ENCODE measurements at places on chromosomes 16 and 17. TPM values are rescaled to one million over a fixed set of nuclear protein-coding genes. Genes with fewer than 3 reads are reported as not detected.

ZNF624 gene
- total RNA-seq, result 4.4 TPM

DLX3 gene
- total RNA-seq, result not detected

PHF23 gene
- 39.7 TPM for total RNA-seq

SPATA33 gene
- total RNA-seq, result 1.9 TPM

PYDC1 gene
- total RNA-seq, result not detected

KRT27 gene
- not detected for total RNA-seq

TNK1 gene
- not detected for total RNA-seq
